ENCODE measurements at places on chromosomes 2 and 18.

- DNase-seq: no peak
Measured at GRCh38 chr18:39296293-39296888, 1730.8 kb upstream of the CELF4 start.

- DNase-seq: no peak
Measured at GRCh38 chr2:210198326-210198725, 26.9 kb downstream of the ACADL start.

GRCh38 chr2:205527801-205528200 is 154.5 kb upstream of the NRP2 start:
- no peak for DNase-seq

- DNase-seq: no peak
Measured at GRCh38 chr2:57891086-57891712, 155.4 kb upstream of the VRK2 start.

GRCh38 chr2:99520813-99521212 is 31.0 kb upstream of the REV1 start:
- DNase-seq: no peak

DNA sequence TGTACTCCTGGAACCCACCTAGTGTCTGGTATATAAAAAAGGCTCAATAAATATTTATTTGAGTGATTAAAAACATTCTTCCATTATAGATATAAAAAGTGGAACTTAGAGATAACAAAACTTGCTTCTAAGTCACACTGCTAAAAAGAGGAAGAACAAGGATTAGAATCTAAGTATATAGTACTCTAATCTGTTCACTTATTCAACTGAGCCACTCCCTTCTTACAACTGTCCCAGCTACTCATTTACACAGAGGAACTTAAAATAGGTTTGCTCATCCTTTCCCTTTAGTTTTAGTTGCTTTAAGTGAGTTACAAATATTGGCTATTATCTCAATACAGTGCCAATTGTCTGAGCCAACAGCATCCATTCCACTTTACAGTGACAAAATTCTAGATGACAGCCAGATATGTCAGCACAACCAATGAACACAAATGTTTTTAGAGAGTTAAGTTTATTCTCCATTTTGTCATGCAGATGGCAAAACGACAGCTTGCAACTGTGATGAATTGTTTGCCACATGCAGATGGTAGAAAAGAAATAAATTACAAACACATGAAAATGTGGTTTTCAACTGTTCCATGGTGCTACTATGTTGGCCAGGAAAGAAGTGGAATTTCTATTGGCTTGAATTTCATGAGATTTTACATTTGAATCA is 280.7 kb upstream of the ZC3H15 start:
- no peak for DNase-seq

- DNase-seq: no peak
Measured at GRCh38 chr18:1488957-1489356, 584.3 kb downstream of the ADCYAP1 start.

DNA sequence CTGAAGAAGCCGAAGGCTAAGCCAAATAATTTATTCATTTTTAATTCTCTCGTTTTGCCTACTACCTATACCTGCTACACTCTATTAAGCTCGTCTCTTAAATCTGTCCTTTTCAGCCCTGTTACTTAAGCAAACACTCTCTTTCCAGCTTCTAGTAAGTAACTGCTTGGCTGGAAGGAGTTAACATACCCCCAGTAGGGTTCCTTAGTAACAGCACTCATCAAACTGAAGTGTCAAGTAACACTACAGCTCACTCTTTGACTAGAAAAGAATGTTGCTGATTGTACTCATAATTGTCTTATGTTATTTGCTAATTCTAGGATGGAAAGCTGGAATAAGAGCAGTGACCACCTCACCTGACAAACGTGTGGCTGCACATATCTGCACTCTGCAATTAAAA is 120.0 kb upstream of the SCN7A start:
- DNase-seq: no peak

- no peak for DNase-seq
Measured at GRCh38 chr18:37408676-37409265, 156.8 kb downstream of the CELF4 start.

All from activated CD4-positive, alpha-beta T cell treated with anti-CD3 and anti-CD28 coated beads, Interleukin-2, amount 50 U/mL, for 48 hours (primary cell).